ENCODE measurements at places on chromosomes 1 and 21. TPM values are rescaled to one million over a fixed set of nuclear protein-coding genes. Genes with fewer than 3 reads are reported as not detected.

Gene HSD11B1
- total RNA-seq = not detected

Gene FMO1
- total RNA-seq = not detected

Gene DNAJC28
- 3.7 TPM for total RNA-seq

Gene LAMB3
- 0.26 TPM for total RNA-seq

Gene GJA4
- 1.4 TPM for total RNA-seq
